ENCODE measurements at places on chromosomes 11 and 22.

DNA sequence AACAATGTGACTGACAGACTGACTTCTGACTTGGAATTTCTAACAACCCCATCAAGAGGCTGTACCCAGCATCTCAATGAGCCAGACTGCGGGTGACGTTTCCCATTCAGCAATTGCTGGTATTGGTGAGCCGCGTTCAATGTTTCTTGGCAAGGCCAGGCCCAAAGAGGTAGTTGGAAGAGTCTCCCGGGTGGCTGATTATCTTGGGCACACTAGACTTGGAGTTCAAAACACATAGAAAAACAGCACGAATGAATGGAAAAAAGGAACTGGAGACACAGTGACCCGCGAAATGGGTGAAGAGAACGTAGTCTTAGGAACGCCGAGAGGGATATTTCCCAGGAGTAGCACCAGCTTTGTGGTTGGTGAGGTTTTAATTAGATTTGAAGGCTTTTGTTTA lies 115.7 kb downstream of the RPS6KA4 start:
- no peak for DNase-seq

- DNase-seq = no peak
These were observed 7.7 kb downstream of the SLC37A2 start for GRCh38 chr11:125070699-125071254.

- no peak for DNase-seq
These were observed 25.2 kb upstream of the NECTIN1 start for GRCh38 chr11:119754199-119754598.

DNA sequence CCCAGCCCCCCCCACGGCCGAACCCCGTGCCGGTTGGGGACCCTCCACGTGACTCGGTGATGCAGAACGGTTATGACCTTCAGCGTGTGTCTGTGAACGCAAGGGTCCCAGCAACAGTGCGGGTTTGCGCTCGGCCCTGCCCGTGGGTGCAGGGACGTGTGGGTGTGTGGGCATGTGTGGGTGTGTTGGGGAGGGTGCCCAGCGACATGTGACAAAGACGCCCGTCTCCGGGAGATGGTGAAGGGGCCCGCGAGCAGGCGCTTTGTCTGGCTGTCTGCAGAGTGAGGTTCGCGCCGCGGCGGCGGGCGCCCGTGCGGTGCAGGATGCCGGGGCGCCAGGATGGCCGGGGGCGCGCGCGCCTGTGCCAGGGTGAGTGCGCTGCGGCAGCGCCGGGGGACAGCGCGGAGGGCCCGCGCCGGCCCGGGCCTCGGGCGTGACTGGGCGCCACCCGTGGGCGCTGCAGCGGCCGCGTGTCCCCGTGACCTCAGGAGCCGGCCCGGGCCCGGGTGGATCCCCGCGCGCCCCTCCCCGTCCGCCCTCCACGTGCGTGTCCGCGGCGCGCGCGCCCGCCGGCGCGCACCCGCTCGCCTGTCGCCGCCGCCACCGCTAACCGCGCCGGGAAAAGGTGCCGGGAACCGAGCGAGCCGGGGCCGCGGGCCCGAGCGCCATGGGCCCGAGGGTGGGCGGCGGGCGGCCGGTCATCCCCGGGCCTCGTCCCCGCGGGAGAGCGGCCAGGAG lies at the start of gene LRFN4:
LRFN4 (plus strand) TSS at position 569 of the 738 bp plus-strand sequence. CDS start 681 bp downstream, outside the sequence.
- DNase-seq = no peak

GRCh38 chr11:63763496-63764339 lies 4.9 kb downstream of the ZFTA start:
- no peak for DNase-seq

DNA sequence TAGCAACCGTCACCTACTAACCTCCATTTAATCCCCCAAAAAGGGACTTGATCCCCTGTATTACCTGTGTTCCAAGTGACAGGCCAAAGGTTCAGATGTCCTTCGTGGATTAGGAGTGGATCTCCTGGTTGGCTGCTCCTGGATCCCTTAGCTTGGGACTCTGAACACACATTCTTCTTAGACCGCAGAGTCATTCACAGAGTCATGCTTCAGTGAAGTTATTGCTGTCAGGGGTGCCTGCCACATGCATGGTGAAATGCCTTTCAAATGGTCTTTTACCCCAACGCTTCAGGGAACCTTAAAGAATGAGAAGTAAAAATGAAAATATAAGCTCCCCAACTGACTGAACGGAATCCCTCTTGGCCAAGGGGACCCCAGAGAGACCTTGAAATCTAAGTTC lies 49.1 kb downstream of the ADAMTS8 start:
- DNase-seq = no peak

DNA sequence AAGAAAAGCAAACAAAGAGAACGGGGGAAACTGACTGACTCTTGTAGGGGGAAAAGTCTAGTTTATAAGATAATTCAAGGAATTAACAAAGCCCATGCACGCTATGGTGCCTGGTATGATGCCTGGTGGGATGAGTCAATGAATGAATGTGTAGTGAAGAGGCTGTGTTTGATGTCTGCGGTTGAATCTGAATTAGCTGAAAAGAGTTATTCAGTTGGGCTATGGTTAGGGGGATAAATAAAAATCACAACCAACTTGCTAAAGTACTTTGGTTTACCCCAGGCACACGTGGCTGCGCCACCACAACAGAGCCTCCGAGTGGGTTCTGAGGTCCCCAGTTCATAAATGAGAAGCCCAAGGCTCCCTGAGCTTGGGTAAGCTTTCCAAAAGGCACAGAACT lies 369.3 kb upstream of the SYN3 start:
- no peak for DNase-seq

DNA sequence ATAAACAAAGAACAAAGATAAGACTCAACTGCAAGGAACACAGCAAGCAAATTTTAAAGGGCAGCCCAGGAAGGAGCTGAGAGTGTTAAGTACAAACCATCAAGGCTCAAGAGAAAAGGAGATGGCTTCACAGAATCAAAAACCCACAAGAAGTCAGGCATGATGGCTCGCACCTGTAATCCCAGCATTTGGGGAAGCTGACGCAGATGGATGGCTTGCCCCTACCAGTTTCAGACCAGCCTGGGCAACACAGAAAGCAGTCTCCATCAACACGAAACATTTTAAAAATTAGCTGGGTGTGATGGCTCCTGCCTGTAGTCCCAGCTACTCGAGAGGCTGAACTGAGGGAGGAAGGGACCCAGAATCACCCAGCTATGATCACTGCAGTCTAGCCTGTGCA lies 32.6 kb downstream of the MAPK1 start:
- no peak for DNase-seq

DNA sequence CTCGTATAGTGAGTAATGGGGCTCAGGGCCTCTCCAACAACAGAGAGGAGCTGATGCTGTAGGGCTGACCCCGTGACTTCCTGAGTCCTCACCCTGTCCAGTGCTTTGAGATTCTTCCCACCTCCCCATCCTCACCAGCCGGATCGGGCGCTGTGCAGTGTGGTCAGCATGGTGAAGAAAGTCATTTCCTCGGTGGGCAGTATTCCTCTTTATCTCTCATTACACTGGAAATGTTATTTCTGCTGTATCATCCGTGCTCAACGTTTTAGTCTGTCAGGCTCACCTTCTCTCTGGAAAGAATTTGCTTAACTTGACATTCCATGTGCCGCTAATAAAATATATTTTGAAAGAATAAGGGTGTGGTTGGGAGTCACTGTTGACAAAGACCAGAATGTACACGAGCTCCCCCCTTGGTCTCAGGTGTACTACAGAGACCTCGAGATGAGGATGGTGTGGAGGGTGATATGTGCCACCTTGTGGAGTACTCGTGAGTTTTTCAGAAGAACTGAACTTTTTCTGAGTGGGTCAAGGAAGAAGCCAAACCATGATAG lies 25.7 kb upstream of the SCGB1A1 start:
- no peak for DNase-seq

DNA sequence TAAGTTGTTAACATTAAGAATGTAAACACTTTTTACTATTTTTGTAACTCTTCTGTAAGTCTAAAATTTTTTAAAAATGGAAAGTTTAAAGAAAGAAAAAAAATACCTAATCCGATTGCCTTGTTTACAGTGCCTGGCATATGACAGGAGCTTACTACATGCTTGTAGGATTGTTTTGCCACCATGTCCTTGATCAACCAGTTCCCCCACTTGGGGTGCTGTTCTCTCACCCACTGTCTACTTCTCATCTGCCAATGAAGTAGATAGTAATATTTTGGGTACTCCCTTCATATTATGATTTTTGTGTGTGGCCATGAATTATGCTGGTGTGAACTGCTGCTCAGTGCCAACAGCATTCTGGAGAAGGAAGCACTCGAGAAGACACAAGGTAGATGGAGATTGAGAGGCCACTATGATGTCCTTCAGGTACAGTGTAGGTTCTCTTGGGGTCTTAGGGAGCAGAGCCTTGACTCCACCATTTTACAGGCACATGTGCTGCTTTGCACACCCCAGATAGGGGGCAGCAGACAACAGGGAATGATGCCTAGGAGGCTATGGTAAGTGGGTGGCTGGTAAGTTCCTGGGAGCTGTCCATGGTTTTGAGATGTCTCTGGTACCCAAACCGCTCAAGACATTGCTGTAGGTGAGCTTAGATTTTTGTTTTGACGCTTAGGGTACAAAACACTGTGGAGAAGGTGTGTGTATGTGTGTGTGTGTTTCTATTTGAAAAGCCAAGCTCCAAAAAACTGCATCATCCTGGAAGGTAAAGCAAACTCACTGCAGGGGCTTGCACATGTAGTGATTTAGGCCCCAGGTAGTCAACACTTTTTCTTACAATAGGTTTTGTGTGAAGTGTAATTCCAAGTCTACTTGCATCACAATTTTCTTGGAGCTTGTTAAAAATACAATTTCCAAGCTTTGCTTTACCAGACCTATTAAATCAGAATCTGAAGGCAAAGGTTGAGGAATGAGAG lies 494.5 kb upstream of the LARGE1 start:
- no peak for DNase-seq

DNA sequence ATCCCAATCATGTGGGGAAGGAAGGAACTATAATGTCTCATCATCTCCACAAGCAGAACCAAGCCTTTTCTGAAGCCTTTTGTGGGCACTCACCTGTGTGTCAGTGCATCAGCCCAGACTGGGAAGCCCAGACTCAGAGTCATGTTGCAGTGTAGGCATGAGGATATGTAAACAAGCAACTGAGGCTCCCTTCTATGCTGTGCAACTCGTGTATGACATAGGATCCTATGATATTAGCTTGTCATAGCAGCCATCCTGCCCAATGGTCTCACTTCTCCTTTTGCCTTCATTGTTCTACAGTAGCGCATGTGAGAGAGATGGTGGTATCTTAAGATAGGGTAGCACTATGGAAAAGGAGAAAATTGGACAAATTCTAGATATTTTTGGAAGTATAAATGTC lies 103.4 kb upstream of the OLFML1 start:
- DNase-seq = no peak

- DNase-seq = no peak
These were observed 6.4 kb upstream of the CCND1 start for GRCh38 chr11:69634590-69634989.

- no peak for DNase-seq
These were observed 175.5 kb upstream of the PDGFD start for GRCh38 chr11:104339380-104339831.

- DNase-seq = no peak
These were observed 74.4 kb upstream of the PRR5 start for GRCh38 chr22:44627521-44628139.

- no peak for DNase-seq
These were observed 762 bp upstream of the TBC1D22A start for GRCh38 chr22:46761539-46762237.

DNA sequence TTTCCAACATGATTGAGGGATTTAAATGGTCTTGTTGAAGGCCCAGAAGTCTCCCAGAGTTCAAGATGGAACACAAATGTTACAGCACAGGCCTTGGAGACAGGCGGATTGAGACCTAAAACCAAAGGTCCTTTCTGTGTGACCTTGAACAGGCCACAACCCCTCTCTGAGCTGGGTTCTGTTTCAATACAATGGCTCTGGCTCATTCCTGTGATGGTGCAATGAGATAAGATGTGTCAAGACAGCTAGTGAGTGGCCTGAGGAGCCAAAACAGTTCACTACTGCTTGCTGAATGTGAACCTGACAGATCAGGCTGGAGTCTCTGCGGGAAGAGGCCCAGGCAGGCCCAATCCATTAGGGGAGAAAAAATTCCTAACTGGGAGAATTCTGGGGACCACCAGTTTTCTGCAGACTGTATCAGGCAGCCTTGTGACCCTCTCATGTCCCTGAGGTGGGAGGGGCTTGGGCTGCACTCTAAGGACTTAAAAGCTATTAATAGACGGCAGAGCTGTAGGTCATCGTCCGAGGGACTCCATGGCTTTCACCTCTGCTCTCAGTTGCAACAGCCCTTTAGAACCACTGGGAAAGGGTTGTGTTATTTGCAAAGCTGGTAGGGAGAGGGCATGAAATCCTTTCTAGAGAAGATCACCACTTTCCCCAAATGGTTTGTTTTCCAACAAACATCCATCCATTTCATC lies 126.1 kb upstream of the TEAD1 start:
- DNase-seq = no peak

DNA sequence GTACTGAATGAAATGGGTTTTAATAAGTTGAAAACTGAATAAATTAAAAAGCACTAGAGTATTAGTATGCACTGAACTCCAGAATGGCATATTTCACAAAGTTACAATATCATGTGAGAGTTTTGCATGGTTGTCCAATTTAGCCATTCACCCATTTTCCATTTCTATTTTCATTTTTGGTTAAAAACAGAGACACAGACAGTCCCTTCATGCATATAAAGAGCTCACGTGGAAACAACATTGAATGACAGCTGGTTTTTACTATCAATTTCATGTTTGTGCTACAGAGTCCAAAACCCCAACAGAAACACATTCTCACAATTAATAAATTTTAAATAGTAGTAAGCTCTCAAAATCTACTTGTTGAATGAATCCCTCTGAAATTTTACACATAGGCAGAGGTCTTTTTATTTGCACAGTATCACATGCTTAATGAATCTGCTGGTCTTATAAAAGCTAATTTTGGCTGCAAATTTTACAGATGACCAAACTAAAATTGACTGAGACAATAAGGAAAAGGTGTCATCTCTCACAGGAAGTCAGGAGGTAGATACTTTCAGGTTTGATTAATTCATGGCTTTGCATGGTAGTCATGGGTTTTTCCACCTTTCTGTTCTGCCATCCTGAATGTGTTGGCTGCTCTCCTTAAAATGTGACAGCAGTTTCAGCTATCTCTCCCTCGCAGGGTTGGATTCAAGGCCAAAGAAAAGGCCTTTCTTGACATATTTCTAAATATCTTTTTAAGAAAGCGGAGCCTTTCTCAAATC lies 20.6 kb upstream of the DDI1 start:
- no peak for DNase-seq

Data from activated gamma-delta T cell treated with anti-CD3 and anti-CD28 coated beads, Interleukin-2, amount 50 U/mL, for 16 hours (primary cell).